ENCODE measurements at places on chromosomes 3 and 15.
A peak's percentile ranks its signal among the peaks of the same experiment; 100 is the strongest.

- no peak overlapping the region for H3K27ac ChIP-seq
- no peak overlapping the region for H3K4me3 ChIP-seq
- H3K36me3 ChIP-seq = no peaks in the 10 kb centered on the region
- no peaks in the 10 kb centered on the region for H3K27me3 ChIP-seq
Observed at GRCh38 chr3:128603811-128604775, 46.5 kb downstream of the RPN1 start.

GRCh38 chr15:35926007-35926380 lies 380.0 kb upstream of the DPH6 start:
- no peak overlapping the region for H3K4me3 ChIP-seq
- no peaks in the 10 kb centered on the region for H3K36me3 ChIP-seq
- DNase-seq = no peak
- no peaks in the 10 kb centered on the region for H3K4me1 ChIP-seq
- H3K27ac ChIP-seq = no peak overlapping the region

- no peaks in the 10 kb centered on the region for H3K27me3 ChIP-seq
- no peak overlapping the region for H3K27ac ChIP-seq
- no peak overlapping the region for H3K4me3 ChIP-seq
Observed at GRCh38 chr15:96625256-96625655, 294.8 kb downstream of the NR2F2 start.

GRCh38 chr15:41494922-41495735 lies 1.5 kb downstream of the ITPKA start:
- peak overlapping the region; percentile 76 for H3K27ac ChIP-seq
- H3K4me1 ChIP-seq = peaks cover 51% of the 10 kb centered on the region
- H3K27me3 ChIP-seq = peaks cover 80% of the 10 kb centered on the region
- peak overlapping the region; percentile 66 for H3K4me3 ChIP-seq
- DNase-seq = peak; percentile 59

DNA sequence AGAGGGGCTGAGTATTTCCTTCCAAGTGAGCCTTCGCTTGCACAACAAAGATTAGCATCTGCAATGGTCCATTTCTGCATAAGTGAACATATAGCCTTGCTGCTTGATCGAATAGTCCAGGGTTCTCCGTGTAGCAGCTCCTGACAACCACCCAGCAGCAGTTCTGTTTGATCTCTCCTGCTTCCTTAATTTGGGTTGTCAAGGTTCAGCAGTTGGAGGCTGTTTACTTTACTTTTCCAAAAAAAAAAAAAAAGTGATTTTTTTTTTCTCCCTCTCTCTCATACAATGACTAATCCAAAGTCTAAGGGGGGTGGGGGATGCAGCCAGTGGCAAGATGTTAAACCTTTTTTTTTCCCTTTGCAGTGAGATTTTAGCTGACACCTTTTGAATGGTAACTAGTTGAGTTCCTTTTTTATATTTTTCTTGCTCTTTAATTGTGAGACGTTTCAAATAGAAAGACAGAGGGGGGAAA lies 3.6 kb downstream of the FOXP1 start:
- no peaks in the 10 kb centered on the region for H3K27me3 ChIP-seq
- peaks cover 16% of the 10 kb centered on the region for H3K4me1 ChIP-seq
- H3K27ac ChIP-seq = peak overlapping the region; percentile 99
- DNase-seq = no peak
- H3K4me3 ChIP-seq = peak overlapping the region; percentile 62

DNA sequence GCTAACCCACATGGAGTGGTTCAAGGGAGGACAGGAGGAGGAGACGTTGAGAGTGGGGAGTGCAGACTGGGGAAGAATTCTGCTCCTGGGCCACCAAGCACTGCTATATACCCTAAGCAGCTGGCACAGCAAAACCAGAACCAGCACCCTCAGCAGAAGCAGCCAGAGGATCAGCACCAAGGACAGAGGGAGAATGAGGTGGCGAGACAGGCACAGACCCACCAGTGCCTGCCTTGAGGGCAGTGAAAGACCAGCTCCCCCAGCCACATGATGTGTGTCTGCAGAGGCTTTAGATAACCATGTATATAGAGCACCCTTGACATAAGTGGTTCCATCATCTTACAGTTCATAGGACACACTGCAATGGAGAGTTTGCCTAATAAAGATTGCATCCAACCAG lies 319.0 kb downstream of the GABRB3 start:
- no peaks in the 10 kb centered on the region for H3K4me1 ChIP-seq
- no peak for DNase-seq
- no peak overlapping the region for H3K4me3 ChIP-seq
- H3K36me3 ChIP-seq = no peaks in the 10 kb centered on the region

DNA sequence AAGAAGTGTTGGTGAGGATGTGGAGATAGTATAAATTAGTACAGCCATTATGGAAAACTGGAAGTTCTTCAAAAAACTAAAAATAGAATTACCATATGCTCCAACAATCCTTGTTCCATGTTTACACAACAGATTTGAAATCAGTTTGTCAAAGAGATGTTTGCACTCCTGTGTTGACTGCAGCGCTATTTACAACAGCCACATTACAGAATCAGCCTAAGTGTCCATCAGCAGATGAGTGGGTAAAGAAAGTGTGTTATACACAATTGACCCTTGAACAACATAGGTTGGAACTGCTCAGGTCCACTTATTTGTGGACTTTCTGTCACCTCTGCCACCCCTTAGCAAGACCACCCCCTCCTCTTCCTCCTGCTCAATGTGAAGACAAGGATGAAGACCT lies 34.7 kb downstream of the LMLN start:
- H3K36me3 ChIP-seq = peaks cover 46% of the 10 kb centered on the region
- H3K27ac ChIP-seq = no peak overlapping the region
- H3K4me3 ChIP-seq = no peak overlapping the region
- H3K4me1 ChIP-seq = no peaks in the 10 kb centered on the region

GRCh38 chr3:135549928-135550494 lies 415.5 kb upstream of the PPP2R3A start:
- DNase-seq = no peak
- no peak overlapping the region for H3K27ac ChIP-seq
- no peak overlapping the region for H3K4me3 ChIP-seq
- no peaks in the 10 kb centered on the region for H3K27me3 ChIP-seq
- H3K36me3 ChIP-seq = no peaks in the 10 kb centered on the region

- DNase-seq = no peak
- H3K27ac ChIP-seq = no peak overlapping the region
- no peak overlapping the region for H3K4me3 ChIP-seq
- peaks cover 5% of the 10 kb centered on the region for H3K4me1 ChIP-seq
Observed at GRCh38 chr15:35833581-35833980, 287.6 kb upstream of the DPH6 start.

DNA sequence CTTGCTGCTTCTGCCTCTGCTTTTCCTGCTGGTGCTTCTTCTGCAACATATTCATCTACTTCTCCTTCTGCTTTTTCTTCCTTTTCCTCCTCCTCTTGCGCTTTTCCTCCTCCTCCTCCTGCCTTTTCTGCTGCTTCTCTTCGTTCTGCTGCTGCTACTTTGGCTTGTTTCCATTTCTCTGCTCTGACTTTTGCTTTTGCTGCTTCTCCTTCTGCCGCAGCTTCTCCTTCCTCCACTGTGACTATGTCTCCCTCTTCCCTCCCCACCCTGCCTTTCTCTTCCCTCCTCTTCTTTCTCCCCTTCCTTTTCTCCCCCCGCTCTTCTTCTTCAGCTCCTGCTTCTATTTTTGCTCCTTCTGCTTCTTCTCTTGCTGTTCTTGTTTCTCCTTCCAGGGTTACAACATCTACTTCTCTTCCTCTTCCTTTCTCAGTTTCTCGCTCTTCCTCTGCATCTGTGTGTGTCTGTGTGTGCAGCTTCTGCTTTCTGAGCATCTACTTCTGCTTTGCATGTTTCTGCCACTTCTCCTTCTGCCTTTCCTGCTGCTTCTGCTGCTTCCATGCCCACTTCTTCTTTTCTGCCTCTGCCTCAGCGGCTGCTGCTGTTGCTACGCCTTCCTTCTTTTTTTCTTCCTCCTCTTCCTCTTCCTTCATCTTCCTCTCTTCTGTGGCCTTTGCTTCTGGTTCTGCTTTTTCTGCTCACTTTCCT lies 51.4 kb downstream of the FAM43A start:
- H3K27me3 ChIP-seq = no peaks in the 10 kb centered on the region
- DNase-seq = no peak
- H3K27ac ChIP-seq = no peak overlapping the region
- no peak overlapping the region for H3K4me3 ChIP-seq

DNA sequence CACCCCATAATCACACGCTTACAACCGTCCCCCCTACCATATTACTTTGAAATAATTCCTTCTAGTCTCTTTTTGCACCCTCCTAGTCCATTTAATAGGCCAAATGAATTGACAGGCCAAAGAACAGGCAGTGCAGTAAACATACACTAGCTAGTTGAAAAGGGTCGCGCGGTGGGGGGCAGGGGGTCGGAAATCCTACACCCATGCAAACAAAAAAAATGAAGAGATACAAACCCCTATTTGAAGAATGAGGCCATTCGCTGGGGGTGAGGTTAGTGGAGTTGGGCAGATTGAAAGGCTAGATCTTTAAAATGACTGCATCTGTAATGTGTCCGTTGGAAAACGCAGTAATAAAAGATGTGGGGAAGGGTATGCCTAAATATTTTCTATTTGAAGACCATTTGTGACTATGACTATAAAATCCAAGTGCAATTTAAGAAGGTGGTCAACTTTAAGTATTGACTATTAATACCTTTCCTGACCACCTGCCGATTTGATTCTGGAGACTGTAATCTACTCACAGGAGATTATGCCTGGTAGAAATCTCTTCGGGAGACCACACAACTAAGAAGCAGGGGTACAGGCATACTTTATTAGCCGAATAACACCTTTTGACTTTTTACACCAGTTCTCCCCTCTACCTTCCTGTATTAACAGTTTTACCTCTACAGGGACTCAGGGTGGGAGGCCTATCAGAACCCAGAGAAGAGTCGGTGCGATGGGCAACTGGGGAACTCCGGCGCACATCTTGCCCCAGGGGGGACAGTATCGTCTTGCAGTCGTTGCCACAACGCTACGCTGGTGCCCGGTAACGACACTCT lies 762 bp upstream of the ARL6 start:
- peak overlapping the region; percentile 71 for H3K4me3 ChIP-seq
- DNase-seq = peak; percentile 12
- H3K27ac ChIP-seq = peak overlapping the region; percentile 69
- no peaks in the 10 kb centered on the region for H3K36me3 ChIP-seq

GRCh38 chr15:60695713-60696522 lies 217.0 kb upstream of the ICE2 start:
- no peak overlapping the region for H3K4me3 ChIP-seq
- no peaks in the 10 kb centered on the region for H3K27me3 ChIP-seq
- no peak for DNase-seq
- no peak overlapping the region for H3K27ac ChIP-seq
- H3K36me3 ChIP-seq = no peaks in the 10 kb centered on the region
- no peaks in the 10 kb centered on the region for H3K4me1 ChIP-seq

- DNase-seq = no peak
- H3K27ac ChIP-seq = no peak overlapping the region
- H3K27me3 ChIP-seq = no peaks in the 10 kb centered on the region
- H3K36me3 ChIP-seq = peaks cover 9% of the 10 kb centered on the region
- no peak overlapping the region for H3K4me3 ChIP-seq
Observed at GRCh38 chr15:100981086-100981485, 61.9 kb downstream of the LRRK1 start.

- H3K27ac ChIP-seq = no peak overlapping the region
- no peaks in the 10 kb centered on the region for H3K36me3 ChIP-seq
- no peaks in the 10 kb centered on the region for H3K27me3 ChIP-seq
- no peak for DNase-seq
- no peaks in the 10 kb centered on the region for H3K4me1 ChIP-seq
- H3K4me3 ChIP-seq = no peak overlapping the region
Observed at GRCh38 chr3:98540346-98540745, 8.6 kb downstream of the GPR15 start.

GRCh38 chr3:120988994-120989393 lies 81.0 kb downstream of the STXBP5L start:
- no peaks in the 10 kb centered on the region for H3K4me1 ChIP-seq
- H3K4me3 ChIP-seq = no peak overlapping the region
- no peaks in the 10 kb centered on the region for H3K36me3 ChIP-seq
- no peaks in the 10 kb centered on the region for H3K27me3 ChIP-seq
- no peak for DNase-seq
- H3K27ac ChIP-seq = no peak overlapping the region

DNA sequence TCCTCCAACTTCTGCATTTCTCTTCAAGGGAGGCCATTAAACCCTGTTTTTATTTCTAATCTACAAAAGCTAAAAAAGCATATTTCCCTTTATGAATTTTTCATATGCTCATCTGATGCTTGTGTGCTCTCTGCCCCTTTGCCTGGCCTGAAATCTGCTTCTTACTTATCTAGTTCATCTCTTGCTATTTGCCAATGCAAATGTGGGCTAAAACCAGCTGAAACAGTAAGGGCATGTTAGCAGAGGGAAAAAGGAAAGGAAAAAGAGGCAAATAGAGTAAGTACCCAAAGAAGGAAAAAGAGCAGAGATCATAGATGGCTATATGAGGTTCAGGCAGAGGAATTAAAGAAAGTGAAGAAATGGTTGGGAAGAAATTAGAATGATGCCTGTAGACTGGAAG lies 185.2 kb downstream of the CNTN4 start:
- DNase-seq = no peak
- H3K27ac ChIP-seq = no peak overlapping the region

- no peak overlapping the region for H3K27ac ChIP-seq
- no peak for DNase-seq
- H3K36me3 ChIP-seq = no peaks in the 10 kb centered on the region
- H3K4me3 ChIP-seq = no peak overlapping the region
- H3K4me1 ChIP-seq = no peaks in the 10 kb centered on the region
- no peaks in the 10 kb centered on the region for H3K27me3 ChIP-seq
Observed at GRCh38 chr3:150152567-150152966, 181.9 kb upstream of the PFN2 start.

- no peak overlapping the region for H3K27ac ChIP-seq
- H3K4me3 ChIP-seq = no peak overlapping the region
- peaks cover 33% of the 10 kb centered on the region for H3K4me1 ChIP-seq
- peaks cover 4% of the 10 kb centered on the region for H3K36me3 ChIP-seq
- H3K27me3 ChIP-seq = no peaks in the 10 kb centered on the region
- no peak for DNase-seq
Observed at GRCh38 chr3:171175741-171176234, 149.3 kb upstream of the SLC2A2 start.

GRCh38 chr3:88863196-88863595 lies 244.2 kb upstream of the EPHA3 start:
- H3K36me3 ChIP-seq = no peaks in the 10 kb centered on the region
- no peaks in the 10 kb centered on the region for H3K27me3 ChIP-seq
- H3K27ac ChIP-seq = no peak overlapping the region
- DNase-seq = no peak

DNA sequence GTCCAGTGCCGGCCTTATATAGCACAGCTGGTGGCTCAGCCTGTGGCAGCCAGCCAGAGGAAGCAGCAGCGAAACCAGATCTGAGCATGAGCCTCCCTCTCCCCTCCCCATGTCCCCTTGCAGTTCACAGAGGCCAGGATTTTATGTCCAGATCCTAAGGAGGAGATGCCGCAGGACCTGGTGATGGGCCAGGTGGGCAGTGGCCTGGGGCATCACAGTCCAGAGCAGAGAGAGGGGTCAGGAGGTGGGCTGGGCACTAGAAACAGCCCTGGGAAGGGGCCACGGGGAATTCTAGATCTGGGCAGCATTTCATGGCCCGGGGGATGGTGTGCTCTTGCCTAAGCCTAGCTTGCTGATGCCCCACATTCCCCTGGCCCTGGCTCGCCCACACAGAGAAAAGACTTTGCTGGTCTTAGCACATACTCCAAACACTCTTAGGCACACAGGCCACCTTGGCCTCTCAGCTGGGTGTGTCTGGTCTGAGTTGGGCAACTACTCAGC lies 259 bp upstream of the CILP start:
- no peak for DNase-seq
- no peak overlapping the region for H3K27ac ChIP-seq
- H3K4me1 ChIP-seq = no peaks in the 10 kb centered on the region

GRCh38 chr3:191809326-191809949 lies 348.5 kb downstream of the PYDC2 start:
- no peaks in the 10 kb centered on the region for H3K27me3 ChIP-seq
- no peaks in the 10 kb centered on the region for H3K4me1 ChIP-seq
- H3K36me3 ChIP-seq = no peaks in the 10 kb centered on the region

Data from stomach (tissue), 19 donors.